ENCODE measurements at places on chromosomes 16 and 17. TPM values are rescaled to one million over a fixed set of nuclear protein-coding genes. Genes with fewer than 3 reads are reported as not detected.

The MARVELD3 gene
- total RNA-seq, result 16.4 TPM

The GLTPD2 gene
- total RNA-seq, result not detected

The MCRIP2 gene
- 21.7 TPM for total RNA-seq

The FBRS gene
- total RNA-seq, result 98.4 TPM

The SLC52A1 gene
- total RNA-seq, result 0.20 TPM

The LRRC75A gene
- 4.3 TPM for total RNA-seq

The CLEC18B gene
- 1.1 TPM for total RNA-seq

The CMTM2 gene
- total RNA-seq, result 0.51 TPM

The SLFN13 gene
- 23.1 TPM for total RNA-seq

The DPEP3 gene
- total RNA-seq, result not detected

The CCL17 gene
- not detected for total RNA-seq

The EVPLL gene
- not detected for total RNA-seq

The SNRNP25 gene
- total RNA-seq, result 33.9 TPM
